ENCODE measurements at places on chromosomes 3 and 15.

- no peak for DNase-seq
These were observed 16.0 kb downstream of the MED12L start for GRCh38 chr3:151101270-151101969.

DNA sequence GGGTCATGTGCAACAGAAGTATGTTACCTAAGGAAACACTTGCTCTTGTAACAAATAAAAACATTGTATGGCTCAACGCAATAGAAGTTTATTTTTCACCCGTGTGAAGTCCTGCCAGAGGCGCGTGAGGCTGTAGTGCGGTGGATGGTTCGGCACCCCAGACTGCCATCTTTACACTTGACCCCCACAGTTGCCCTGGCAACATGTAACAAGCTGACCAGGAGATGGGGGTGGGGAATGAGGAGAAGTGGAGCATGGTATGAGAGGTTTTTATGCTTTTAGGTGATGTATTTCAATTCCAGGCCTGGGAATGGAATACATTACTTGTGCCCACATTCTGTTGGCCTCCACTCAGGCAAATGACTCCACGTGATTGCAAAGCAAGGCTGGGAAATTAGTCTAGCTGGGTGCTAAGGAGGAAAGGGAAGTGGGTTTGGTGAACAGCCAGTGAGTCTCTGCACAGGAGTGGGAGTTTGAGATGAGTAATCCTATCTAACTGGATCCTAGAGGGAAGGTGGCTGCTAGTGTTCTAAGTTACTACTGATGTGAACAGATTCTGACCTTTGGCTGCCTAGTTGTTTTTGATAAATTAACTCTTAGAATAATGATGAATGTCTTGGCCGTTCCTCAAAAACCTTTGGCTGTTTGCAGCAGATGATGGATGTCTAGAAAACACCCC is 33.8 kb upstream of the GREM1 start:
- no peak for DNase-seq

GRCh38 chr3:177995381-177996085 is 540.7 kb upstream of the KCNMB2 start:
- DNase-seq = no peak

- DNase-seq = no peak
These were observed 3.8 kb downstream of the TM2D3 start for GRCh38 chr15:101648356-101648755.

GRCh38 chr3:141383555-141384129 is 15.3 kb downstream of the ZBTB38 start:
- peak; percentile 44 for DNase-seq

- DNase-seq = no peak
These were observed 7.7 kb downstream of the SERP1 start for GRCh38 chr3:150538324-150539208.

DNA sequence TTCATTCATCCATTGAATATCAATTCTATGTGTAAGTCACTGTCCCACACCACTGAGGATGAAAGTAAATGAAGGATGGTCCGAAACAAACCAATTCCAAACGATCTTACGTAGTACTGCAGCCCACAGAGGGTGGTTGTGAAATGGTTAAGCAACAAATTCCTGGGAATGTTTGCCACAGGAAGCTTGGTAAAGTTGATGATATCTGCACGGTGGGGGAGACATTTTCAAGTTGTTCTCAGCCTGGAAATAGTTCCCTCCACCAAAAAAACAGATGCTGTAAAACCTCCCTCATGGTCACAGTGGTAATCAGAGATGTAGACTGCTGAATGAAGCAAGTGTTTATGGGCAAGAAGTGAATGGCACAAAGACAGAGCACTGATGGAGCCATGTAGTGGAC is 35.9 kb upstream of the BNC1 start:
- no peak for DNase-seq

DNA sequence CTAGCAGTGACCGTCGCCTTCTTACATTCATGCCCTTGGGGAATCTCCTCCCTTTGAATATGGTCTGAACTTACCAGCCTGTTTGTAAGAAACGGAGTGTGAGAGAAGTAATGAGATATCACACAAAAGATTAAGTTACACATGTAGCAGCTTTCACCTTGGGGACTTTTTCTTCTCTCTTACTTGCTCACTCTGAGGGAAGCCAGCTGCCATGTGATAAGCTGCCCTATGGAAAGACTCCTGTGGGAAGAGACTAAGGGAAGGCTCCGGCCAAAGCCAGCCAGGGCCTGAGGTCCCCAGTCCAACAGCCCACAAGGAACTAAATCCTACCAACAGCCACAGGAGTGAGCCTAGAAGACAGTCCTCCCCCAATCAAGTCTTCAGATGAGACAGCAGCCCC is 190.4 kb upstream of the TSC22D2 start:
- no peak for DNase-seq

DNA sequence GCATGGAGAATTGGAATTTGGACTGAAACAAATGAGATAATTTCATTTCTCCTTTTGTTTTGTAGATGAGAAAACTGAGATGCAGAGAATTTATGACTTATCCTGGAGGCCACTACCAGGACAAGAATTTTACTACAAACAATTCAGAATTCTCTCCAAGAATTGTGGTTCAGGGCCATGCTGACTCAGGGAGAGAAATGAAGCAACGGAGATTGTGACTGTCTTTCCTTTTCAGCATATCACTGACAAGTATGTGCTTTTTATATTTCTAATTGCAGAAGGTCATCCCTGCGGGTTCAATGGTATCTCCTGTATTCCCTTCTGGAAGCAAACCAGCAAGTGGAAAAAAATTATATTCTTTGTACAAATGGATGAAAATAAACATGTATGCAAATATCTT is 170.8 kb upstream of the MITF start:
- no peak for DNase-seq

- no peak for DNase-seq
These were observed 18.5 kb downstream of the CEP152 start for GRCh38 chr15:48792408-48792807.
